ENCODE measurements at places on chromosomes 2 and 18.

- no peak for DNase-seq
These were observed 84.1 kb upstream of the RGPD4 start for GRCh38 chr2:107742460-107743027.

DNA sequence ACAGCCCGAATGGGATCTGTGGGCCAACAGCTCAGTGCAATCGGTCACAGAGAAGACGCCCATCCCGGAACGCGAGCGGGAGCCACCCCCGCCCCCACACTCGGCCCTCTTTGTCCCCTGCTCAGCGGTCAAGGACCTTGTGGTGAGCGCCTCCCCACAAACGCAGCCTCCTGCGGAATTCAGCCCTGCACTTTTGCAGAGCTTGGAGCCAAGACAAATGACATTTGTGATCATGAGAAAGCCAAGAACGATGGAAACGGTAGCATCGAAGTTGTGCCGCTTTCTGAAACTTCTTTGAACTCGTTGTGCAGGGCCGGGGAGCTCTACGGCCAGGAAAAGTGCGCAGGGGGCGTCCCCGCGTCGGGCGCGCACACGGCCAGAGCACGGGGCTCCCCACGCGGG lies 6.7 kb upstream of the SALL3 start:
- DNase-seq: no peak

DNA sequence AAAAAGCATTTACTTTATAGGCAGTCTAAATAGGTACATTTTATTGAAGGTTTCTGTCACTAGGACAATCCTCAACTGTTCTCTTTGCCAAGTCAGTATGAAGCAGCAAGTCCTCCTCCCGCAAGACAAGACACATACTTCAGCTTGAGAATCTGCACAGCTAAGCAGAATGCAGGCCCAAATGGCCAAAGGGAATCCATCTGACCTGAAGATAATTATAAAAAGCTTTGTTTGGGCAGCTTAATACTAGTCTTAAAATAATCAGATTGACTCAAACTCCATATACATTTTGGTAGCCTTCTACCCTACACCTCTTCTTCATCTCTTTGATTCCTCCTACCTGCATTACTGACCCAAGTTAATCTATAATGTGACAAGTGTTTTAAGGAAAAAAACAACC lies 1.8 kb downstream of the LANCL1 start:
- DNase-seq: no peak

DNA sequence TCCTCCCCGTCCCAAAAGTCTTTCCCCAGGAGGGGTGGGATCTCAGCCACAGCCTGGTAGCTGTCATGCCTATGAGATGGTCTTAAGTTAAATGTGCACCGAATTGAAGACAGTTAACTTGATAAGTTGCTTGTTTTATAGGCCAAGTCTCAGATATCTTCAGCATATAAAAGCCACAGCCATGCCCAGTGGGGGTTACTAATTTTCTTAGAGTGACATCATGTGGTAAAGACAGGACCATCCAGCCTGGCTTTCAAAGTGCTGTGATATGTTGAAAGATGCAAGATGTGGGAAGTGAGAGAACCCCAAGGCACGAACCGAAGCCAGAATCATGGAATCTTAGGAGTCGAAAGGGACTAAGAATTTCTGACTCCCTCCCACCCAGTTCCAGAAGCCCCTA lies 42.1 kb upstream of the FAM124B start:
- DNase-seq: no peak

- DNase-seq: no peak
These were observed 237.3 kb downstream of the C1D start for GRCh38 chr2:67825476-67825875.

DNA sequence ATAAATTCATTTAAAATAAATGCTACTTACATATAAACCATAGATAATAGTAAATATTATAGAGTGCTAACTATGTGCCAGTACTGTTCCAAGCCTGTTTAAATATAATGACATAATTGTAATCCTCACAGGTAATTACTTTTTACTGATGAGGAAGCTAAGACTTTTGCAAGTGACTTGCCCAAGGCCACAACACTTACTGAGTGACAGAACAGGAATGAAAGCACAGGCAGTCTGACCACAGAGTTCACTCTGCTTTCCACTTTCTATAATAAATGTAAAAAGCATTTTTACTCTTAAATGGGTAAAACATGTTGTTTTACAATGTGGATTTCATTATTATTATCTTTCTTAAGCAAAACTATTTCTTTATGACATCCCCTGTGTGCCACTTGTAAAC lies 537.8 kb upstream of the SLC39A10 start:
- no peak for DNase-seq

DNA sequence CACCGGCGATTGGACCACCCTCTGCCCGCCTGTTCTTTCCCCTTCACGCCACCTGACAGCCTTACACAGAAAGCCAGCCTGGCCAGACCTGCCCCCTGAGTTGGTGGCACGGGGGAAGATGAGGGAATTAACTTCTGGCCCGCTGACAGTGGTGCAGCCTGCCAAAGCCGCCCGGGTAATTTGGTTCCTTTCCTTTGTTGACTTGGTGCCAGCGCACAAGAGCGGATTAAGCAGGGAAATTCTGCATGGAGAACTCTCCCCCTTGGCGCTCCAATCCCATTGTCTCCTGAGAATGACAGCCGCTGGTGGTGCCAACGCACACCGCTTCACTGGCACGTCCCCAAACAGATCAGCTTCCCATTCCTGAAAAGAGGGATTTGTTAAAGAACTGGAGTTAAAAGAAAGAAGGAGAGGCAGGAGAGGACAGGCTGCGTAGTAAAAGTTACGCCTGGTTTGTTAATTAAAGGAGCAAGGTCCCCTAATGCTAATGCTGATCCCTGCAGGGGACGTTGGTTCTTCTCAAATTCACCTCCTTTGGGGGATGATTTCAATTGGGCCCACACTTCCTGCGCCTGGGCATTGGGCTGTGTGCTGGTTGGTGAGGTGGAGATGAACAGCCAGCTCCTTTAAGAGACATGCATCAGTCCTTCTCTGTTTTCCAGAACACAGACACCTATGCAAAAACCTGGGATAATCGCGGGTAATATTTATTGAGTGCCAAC lies 286.8 kb downstream of the MYCN start:
- no peak for DNase-seq

DNA sequence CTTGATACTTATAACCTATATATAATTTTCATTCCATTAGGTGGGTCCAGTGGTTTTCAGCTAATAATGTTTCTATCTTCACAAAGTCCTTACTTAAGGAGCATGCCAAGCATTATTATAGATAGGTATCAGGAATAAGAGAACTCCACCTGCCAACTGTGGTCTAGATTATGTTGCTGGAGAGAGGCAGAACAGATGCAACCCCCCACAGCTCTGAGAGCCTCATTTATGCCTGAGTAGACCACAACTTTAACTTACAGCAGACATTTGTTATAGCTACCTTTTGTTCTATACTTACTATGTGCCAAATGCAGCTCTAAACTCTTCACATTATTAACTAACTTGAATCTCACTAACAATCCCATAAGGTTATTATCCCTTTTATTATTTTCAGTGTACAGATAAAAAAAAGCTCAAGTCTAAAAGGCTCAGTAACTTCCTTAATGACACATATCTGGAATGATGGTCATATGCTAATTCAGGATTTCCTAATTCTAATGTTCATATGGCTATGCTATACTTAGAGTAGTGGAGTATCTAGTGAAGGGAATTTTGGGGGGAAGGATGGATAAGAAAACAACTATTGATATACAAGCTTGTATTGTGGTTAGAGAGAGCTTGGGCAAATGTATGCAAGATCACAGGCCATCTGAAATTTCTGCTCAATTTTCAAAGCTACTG lies 119.1 kb upstream of the RND3 start:
- no peak for DNase-seq

- no peak for DNase-seq
These were observed 46.6 kb downstream of the MFSD6 start for GRCh38 chr2:190454795-190455194.

GRCh38 chr2:183375821-183376220 lies 251.6 kb downstream of the NUP35 start:
- DNase-seq: no peak

DNA sequence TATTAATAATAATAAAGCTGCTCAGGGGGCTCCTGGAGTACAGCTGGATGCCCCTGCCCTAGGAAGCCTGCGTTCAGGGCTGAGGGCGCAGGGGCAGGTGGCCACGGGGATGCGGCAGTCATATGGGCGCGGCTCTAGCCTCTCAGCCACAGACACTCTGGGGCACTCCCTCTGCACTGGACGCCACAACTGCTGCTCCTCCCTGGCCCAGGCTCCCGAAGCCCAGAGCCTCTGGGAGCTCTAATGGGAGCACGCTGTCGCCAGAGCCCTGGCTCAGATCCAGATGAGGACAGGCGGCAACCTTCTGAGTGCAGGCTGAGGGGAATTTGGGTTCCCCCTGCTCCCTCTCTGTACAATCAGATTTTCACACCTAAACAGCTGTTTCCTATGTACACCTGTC lies 93.6 kb downstream of the MTCL1 start:
- no peak for DNase-seq
